Stimulated activated CD4-positive, alpha-beta T cell treated with anti-CD3 and anti-CD28 coated beads, TNF-alpha, amount 100 ng/mL, for 1 hour (primary cell): ENCODE measurements at places on chromosomes 13 and 19.

DNA sequence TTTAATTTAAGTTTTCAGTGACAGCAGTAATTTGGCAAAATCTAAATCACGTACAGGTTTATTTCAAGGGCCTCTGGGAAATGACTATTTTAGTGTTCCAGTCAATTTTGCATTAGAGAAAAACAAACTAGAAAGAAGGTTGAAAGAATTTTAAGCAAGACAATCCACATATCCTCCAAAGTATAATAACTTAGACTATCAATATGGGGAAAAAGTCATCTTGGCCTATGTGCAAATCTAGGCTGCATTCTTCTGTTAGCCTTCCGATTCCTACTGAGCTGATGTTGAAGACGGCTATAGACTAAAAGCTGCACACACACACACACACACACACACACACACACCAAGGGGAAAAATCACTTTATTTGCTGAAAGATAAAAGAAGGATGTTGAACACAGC lies 81.3 kb downstream of the SLITRK6 start:
- no peak for DNase-seq

DNA sequence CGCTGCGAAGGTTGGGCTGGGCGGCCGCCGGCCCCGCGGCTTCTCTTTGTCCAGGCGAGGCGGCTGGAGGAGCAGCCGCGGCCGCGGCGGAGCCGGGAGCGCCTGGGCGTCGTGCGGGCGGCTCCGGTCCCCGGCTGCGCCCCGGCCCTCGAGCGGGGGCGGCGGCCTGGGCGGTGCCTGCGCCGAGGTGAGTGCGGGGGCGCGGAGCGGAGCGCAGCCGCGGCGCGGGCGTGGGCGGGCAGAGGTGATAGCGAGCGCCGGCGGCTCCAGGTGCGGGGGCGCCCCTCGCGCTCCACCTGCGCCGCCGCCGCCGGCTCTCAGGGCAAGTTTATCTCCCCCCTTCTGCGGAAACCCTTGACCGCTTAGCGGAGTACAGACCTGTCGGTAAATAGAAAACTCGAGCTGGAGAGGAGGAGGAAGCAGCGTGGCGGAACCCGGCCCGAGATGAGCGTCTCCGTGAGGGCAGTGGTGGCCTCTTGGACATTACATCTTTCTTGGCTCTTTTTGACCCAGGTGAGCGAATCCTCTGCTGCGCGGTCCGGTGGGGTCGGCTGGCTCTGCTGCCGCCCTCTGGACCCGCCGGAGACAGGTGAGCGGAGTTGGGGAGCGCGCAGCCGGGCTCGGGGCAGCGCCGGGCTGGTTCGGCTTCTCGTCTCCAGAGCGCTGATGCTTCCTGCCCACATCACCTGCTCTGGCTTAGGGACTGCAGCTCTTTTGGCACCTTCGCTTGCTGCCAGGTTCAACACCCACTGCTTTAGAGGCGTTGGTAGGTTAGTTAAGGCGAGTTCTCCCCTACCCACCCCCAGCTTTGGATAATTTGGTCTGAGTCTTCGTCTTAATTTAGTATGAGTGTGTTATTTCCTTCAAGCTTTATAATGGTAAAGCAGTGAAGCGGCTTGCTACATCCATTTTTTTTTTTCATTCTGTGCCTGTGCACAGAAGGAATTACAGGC lies at the start of gene MTUS2:
Gene MTUS2 (plus strand): TSS at position 241 of the 953 bp plus-strand sequence.
- DNase-seq = peak; percentile 22

DNA sequence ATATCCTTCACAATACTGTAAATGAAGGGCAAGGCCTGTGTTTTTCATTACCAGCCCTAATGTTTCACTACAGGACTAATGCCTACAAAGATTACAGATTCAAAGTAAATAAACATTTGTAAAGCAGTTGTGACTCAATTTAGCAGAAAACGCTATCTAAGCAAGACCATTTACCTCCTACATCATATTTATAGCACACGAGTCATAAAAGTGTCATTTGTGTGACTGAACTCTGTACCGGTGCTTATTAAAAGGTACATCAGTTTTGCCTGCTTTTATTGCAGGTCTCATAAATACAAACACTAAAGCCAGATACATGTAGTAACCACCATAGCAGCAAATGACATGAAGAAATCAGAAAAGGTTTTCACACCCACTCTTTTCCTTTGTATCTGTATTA lies 61.5 kb upstream of the SLC15A1 start:
- DNase-seq = no peak

- no peak for DNase-seq
Measured at GRCh38 chr19:39512988-39513387, 2.0 kb upstream of the SELENOV start.

DNA sequence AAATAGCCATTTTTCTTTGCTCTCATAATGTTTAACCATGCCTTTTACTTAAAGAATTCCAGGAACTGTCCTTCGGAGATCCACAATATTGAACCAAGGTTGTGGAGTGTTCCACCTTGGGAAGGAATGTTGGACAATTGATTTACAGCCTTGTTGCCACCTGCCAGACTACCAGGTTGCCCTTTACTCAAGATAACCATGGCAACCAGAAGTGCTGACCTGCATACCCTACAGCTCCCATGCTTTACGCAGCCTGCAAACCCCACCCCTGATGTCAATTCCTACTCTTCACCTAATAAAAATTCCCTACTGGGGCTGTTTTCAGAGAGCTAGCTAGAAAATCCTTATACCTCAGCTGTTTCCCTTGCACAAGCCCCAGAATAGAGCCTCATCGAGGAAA lies 151.0 kb upstream of the RXFP2 start:
- no peak for DNase-seq

- DNase-seq = no peak
Measured at GRCh38 chr19:41872384-41872774, 4.7 kb upstream of the CD79A start.
